ENCODE measurements at places on chromosomes 16 and 17. TPM values are rescaled to one million over a fixed set of nuclear protein-coding genes. Genes with fewer than 3 reads are reported as not detected.
A peak's percentile ranks its signal among the peaks of the same experiment; 100 is the strongest.

SULT1A2 gene
- 2.0 TPM for polyA plus RNA-seq

PLD6 gene
- polyA plus RNA-seq = 3.4 TPM

EEF2K gene
- polyA plus RNA-seq = 18.0 TPM

- DNase-seq = no peak
Observed at GRCh38 chr16:89170346-89171215, 967 bp upstream of the CDH15 start.

GRCh38 chr16:68264128-68265077 lies at the start of gene SLC7A6:
Gene SLC7A6 (plus strand): TSS chr16:68264526. CDS start chr16:68274727, 10,201 bp downstream.
- no peak for DNase-seq

DNA sequence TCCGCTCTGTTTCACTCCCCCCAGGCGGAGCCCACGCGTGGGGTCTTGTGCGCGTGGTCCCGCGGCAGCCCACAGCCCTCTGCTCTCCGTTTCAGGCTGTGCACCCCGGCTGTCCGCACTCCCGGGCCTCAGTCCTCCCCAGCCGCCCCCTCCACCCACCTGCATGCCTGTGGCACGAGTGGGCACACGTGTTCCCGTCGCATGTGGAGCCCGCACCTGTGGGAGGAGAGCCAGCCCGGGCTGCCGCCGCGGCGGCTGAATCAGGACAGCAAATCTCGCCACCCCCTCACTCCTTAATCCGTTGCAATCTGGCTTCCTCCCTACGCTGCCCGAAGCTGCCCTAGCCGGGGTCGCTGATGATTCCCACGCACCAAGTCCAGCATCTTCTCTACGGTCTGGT lies 69.9 kb upstream of the GRIN2A start:
- DNase-seq = no peak

DNA sequence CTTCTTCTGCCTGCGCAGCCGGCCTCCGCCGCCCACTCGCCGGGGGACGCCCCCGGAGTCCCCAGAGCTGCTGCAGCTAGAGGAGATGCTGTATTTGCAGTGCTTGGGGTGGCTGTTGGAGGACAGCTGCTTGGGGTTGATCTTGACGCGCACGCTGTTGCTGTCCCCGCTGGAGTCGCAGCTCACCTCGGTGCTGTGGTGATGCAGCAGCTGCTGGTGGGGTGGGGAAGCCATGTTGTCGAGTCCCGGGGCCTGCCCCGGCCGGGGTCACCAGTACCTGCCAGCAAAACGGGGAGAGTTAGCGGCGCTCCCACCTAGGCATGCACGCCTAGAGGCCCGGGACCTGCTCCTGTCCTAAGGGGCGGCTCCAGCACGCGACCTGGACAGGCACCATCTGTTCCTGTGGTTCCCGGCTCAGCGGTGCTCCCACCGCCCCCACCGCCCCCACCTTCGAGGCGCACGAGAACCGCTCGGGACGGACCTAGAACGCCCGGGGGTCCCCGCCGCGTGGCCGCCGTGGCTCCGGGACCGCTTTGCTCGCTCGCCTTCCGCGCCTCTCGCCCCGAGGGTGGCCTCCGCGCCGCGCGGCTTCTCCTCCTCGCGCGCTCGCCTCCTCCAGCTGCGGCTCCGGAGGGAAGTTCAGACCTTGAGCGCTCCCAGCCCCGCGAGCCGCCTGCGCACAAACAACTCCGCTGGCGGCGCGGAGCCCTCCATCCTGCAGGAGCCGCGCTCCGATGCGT lies 863 bp downstream of the ADCY9 start:
- peak; percentile 58 for DNase-seq

GRCh38 chr17:79562192-79562930 lies 48.5 kb downstream of the RBFOX3 start:
- no peak for DNase-seq
